ENCODE measurements at places on chromosomes 5 and 9.

DNA sequence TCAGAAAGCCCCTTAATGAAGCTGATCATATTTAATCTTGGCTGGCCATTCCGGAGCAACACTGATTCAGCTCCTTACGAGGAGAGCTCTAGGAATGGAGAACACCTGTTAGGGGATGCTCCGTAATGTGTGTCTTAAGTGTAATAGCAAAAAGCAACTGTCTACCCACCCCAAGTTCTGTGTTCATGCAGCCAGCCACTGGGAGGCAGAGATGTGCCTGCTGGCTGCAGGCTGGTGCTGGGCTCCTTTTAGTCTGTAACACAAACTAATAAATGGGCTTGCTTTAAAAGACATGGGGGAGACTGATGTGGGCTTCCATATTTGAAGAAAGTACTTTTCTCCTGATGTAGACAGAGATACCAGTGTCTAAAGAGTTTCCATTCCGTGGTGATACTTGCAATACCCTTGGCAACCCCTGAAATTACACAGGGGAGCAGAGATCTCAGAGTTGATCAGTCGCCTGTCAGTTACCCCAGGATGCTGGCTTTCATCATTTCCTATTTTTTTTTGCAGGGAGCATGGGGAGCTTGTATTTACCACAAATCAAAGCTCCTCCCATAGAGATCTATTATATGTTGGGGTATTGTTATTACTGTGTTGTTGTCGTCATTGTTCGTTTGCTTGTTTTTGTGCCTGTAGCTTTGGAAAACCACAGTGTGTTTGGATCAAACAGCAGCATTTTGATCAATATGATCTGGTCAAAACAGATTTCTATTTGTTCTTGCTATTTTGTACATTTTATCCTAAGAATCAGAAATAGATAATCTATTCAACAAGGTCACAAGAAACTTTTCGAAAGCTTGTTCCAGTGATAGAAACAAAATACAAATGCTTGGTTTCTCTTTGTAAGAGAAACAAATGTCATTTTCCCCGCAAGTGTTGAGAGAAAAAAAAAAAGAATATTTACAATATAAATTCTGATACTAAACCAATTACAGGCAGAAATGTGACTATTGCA, 65.8 kb downstream of the MTX3 start:
- DNase-seq: no peak

DNA sequence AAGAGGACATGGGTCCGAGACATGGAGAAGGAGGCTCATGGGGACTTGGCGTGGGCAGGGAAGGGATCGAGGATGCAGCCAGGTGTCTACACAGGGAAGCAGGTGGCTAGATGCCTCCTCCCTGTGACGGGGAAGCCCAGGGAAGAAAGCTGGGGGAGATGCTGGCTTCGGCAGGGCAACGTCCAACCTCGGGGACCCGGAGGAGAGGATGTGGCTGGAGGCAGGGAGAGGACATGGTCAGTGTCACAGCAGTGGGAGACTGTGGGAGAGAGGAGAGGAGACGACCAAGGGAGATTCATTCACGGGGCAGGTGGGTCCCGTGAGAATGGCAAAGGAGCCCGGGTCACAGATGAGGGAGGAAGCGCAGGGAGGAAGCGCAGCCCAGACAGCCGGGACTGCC, 73.2 kb upstream of the PHYKPL start:
- no peak for DNase-seq

DNA sequence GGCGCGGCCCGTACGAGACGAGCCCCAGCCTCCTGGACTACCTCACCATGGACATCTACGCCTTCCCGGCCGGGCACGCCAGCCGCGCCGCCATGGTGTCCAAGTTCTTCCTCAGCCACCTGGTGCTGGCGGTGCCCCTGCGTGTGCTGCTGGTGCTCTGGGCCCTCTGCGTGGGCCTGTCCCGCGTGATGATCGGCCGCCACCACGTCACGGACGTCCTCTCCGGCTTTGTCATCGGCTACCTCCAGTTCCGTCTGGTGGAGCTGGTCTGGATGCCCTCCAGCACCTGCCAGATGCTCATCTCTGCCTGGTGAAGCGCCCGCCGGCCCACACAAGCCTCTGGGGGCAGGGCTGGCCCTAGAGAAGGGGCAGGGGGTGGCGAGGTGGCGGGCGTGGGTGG, 18.5 kb downstream of the PLPP7 start:
- no peak for DNase-seq

DNA sequence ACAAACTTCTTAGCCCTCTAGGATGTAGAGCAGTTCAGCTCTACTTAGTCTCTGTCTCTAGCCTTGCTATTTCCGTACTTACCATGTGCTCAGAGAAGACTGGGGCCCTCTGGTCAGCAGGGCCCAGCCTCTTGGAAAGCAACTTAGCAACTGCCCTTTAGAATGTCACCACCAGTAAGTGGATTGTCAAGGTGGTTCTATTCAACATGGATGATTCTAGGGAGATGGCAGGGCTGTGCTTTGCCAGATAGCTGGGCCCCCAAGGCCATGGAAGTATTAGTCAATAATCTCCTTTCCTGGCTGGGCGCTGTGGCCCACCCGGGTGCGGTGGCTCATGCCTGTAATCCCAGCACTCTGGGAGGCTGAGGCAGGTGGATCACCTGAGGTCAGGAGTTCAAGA, 177.6 kb upstream of the MVB12B start:
- DNase-seq: no peak

DNA sequence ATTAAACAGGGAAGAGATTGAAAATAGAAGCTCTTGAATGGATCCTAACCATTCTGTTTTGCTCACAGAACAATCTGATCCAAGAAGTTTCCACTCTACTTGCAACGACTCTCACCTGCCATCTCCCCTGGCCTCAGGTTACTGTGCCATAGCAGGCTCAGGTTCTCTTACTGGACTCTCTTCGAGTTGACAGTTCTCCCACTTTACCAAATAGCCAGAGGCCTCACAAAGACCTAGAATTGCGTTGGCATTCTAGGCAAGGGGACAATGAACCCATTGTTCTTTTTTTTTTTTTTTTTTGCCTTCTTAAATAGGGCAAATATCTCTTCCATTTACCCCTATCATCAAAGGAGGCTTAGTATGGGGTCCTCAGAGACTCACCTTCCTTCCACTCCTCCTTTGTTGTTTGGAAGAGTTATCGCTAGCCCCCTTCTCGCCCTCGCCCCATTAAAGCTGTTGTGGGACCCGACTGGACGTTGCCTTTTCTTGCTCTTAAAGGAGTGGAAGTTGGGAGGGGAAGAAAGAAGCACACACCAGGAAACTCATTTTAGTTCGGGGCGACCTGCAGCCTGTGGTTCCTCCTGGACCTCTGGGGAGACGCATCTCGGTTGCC, 688 bp upstream of the PLPPR1 start:
- no peak for DNase-seq

DNA sequence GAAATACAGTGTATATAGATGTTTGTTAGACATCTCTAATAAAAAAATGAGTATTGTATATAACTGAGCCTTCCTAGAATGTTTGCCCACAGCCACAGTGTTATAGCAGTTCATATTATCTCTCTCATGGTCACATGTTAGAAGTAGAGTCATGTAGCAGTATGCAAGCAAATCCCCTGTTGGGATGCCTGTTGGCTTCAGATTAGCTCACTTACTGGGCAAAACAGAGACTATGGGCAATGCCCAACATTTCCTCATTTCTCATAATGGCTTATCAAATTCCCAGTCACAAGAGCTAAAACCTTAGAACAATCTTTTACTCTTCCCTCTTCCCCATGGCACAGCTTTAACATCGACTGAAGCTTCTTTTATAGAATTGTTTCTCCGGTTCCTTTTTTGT, 27.0 kb upstream of the PDCD1LG2 start:
- DNase-seq: no peak

- DNase-seq: no peak
Measured at GRCh38 chr9:82147798-82148425, 159.3 kb downstream of the SPATA31D1 start.

DNA sequence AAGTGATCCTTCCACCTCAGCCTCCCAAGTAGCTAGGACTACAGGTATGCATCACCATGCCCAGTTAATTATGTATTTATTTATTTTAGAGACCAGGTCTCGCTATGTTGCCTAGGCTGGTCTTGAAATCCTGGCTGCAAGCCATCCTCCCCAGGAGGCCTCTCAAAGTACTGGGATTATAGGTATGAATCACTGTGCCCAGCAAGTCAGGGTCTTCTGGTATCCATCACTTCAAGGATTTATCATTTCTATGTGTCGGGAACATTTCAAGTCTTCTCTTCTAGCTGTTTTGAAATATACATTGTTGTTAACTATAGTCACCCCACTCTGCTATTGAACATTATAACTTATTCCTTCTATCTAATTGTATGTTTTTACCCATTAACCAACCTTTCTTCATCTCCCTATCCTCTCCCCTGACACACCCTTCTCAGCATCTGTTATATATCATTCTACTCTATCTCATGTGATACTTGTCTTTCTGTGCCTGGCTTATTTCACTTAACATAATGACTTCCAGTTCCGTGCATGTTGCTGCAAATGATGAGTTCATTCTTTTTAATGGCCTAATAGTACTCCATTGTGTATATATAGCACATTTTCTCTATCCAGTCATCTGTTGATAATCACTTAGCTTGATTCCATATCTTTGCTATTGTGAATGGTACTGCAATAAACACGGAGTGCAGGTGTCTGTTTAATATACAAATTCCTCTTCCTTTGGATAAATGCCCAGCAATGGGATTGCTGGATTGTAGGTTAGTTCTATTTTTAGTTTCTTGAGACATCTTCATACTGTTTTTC, 26.4 kb downstream of the UTP15 start:
- no peak for DNase-seq

- no peak for DNase-seq
Measured at GRCh38 chr9:131759017-131759647, 19.3 kb upstream of the RAPGEF1 start.

- DNase-seq: no peak
Measured at GRCh38 chr5:59789197-59789596, 104.3 kb downstream of the PDE4D start.

GRCh38 chr5:92581249-92581648, 999.8 kb downstream of the NR2F1-AS1 start:
- no peak for DNase-seq

DNA sequence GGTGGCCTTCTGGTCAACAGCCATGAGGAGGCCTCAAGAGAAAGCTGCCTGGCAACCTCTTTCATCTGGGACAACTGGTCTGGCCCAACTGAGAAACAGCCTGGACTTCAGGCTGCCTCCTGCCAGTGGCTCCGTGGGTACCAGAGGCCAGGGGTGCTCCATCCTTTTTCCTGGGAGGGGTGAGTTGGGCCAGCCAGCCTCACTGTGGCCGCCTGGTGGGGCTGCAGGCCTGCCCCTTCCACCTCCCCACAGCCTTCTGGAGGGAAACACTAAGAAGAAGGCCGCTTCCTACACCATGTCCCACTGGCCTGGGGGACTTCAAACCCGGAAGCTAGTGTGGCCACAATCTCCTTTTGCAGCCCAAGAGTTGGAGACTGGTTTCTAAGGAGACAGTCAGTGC, 13.8 kb upstream of the NKD2 start:
- DNase-seq: no peak

DNA sequence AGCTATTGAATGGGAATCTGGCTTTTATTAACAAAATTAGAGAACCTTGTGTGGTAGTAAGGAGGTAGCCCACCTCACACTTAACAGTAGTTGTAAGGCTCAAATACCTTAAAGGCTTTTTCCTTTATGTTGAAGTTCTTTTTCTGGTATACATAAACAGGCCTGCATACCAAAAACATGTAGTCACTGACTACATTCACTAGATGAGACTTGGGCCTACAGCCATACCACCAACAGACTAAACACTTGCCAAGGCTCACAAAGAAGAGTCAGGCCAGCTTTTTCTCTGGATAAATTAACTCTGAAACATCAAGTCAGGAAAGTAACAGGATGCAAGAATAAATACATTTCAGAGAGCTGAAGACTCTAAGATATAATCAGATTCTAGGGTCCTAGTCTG, 78.6 kb upstream of the MPDZ start:
- DNase-seq: no peak

GRCh38 chr5:91109634-91110033, 273.5 kb downstream of the ARRDC3 start:
- no peak for DNase-seq

GRCh38 chr5:54902791-54903473, 82.5 kb downstream of the ESM1 start:
- peak; percentile 5 for DNase-seq

DNA sequence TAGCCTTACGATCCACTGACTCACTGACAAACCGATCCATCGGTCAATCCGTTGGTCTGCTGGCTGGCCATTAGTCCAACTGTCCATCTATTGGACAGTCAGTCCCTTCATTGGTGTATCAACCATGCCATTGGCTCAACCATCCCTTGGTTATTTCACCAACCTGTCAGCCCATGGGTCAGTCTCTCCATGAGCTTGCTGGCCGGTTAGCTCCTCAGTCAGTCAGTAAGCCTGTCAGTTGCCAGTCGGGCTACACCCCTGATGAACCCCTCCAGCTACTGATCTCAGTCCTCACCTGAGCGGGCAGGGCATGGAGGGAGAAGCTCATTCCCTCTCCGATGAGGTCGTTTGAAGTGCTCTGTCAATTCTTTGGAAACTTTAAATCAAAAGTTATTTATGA, 166.5 kb downstream of the FGF18 start:
- no peak for DNase-seq

DNA sequence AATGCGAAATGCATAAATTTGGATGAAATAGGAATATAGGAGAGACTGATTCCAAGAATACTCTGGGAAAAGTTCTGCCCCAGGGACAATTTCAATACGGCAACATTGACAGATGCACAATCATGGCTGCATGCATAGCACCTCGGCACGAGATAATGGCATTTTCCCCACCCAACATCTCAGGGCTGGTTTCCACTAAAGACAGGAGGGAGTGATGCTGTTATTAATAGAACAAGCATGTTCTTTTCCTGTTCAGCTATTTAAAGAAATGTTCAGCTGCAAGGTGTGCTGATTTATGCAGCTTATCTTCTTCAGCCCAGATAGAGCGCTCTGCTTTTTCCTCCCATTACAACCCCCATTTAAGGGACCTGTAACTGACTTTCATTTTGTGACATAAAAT, 740.2 kb downstream of the TLR4 start:
- no peak for DNase-seq

- no peak for DNase-seq
Measured at GRCh38 chr9:3648722-3649246, 123.0 kb upstream of the RFX3 start.

DNA sequence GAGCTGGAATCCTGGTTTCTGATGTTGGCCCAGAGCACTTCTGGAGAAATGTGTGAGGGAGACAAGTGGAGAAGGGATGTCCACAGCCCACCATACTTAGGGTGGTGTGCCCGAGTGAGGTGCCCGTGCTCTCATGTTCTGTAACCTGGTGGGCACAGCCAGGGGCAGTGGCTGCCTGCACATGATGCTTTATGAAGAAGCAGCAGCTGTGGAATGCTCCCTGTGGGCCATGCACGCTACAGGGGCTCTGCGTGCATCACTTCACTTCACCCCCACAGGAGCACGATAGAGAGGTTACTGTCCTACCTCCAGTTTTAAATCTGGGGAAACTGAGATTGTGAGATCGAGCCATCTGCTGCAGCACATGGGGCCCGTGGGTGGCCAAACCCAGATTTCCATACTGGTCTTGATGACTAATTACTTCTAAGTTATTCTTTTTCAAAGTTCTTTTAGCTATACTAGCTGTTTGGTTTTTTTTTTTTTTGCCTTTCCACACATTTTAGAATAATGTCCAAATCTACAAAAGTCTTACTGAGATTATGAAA, 441.6 kb downstream of the GADD45G start:
- no peak for DNase-seq

- no peak for DNase-seq
Measured at GRCh38 chr5:3024976-3025375, 273.5 kb upstream of the IRX2 start.
